Fibroblast of skin of scalp (primary cell): ENCODE measurements at places on chromosomes 3 and 15.
A peak's percentile ranks its signal among the peaks of the same experiment; 100 is the strongest.

GRCh38 chr3:139173372-139174108, 128.8 kb upstream of the PRR23C start:
- peak; percentile 19 for DNase-seq

DNA sequence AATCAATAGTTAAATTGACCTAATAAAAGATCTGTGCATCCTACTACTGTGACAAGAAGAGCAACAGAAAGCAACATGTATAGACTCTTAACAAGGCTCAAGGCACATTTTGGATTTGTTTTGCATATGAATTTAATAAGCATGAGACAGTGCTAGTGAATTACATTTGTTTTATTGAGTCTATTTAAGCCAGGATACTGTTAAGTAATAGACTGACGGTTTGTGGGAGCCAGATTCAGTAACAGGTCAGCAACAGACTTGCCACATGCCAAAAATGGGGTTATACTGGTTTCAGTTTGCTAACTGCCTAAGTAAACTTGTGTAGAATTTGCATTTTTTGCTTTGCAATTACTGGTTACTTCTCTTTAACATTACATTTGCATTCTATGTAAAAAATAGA, 54.0 kb downstream of the MBNL1 start:
- DNase-seq = no peak

GRCh38 chr15:42510258-42511006, 15.0 kb downstream of the SNAP23 start:
- no peak for DNase-seq

DNA sequence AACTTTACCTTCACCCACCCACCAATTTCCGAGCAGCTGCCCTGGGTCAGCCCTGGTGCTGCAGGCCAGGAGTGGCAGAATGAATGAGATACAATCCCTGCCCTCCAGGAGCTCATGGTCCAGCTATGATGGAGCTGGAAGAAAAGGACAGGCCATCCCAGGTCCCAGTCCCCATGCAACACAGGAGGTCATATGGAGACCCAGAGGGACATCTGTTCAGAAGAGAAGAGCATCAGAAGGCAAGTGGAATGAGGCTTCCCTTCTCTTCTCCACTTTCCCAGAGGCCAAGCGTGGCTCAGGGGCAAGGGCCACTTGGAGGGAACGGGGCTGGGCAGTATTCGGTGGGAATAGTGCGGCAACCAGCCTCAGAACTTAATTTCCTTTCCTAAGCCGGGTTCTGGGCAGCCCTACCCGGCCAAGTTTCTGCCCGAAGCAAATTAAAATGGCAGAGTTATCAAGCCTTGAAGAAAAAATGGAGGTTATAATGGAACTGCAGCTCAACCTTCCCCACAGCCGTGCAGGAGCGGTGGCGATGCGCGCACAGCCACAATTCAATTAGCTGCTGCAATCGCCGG, 35.9 kb downstream of the TLE3 start:
- DNase-seq = no peak

DNA sequence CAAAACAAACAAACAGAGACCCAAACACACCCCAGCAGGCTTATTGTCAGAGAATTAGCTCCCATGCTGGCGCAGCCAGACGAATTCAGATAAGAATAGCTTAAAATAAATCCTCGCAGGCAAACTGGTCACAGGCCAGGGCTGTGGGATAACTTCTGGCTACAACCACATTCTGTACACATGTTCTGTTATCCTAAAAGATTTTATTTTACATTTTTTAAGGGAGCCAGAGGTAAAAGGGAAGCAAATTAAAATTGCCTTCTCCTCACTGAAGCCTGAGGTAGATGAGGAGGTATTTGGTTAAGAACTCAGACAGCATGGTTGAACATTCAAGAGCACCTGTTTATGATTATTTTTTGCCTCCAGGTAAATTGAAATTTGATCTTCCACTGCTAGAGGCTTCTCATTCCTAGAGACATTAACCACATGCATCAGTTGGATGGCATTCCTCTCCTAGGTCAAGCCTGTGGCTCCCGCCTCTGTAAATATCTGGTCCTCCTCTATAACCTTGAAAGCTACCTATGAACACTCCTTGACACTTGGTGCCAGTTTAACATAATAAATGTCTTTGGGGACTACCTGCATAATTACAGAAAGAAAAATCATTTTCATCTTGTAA, 190.3 kb downstream of the SATB1 start:
- DNase-seq = no peak

DNA sequence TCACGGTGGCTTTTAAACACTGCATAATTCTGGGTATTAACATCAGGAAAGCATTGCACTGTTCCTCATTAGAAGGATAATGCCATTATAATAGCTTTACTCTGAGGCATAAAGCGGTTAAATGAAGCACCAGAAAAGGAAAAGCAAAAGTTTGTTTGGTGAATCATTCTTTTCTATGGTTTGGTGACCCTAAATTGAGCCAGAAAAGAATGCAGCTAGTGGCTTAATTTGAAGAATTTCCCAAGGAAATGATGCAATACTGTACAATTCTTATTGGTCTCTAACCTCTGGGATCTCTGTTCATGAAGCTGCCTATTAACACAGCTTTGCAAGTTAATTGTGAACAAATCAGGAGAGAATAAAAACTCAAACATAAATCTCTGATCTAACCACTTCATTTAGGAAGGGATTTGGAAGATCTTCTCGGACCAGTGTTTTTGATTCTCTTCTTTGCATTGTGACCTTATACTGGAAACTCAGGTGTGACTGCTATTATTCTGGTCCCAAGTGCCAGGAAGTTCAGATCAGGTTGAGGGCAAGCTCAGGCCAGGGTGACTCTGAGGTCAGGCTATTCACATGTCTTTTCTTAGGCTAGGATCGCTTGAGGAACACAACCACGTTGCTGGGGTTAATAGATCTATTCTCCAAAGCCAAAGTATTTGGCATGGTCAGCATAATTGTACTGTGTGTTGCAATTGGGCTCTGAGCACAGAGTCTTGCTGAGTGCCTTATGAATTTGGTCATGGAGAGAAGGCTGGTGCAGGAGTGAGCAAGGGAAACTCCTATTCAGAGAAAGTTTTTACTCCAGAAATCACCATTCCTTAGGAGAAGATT, 11.3 kb upstream of the DLG1 start:
- peak; percentile 97 for DNase-seq

GRCh38 chr3:116093374-116093773, 351.9 kb downstream of the LSAMP start:
- no peak for DNase-seq

GRCh38 chr3:154943981-154944380, 136.1 kb upstream of the MME start:
- no peak for DNase-seq

DNA sequence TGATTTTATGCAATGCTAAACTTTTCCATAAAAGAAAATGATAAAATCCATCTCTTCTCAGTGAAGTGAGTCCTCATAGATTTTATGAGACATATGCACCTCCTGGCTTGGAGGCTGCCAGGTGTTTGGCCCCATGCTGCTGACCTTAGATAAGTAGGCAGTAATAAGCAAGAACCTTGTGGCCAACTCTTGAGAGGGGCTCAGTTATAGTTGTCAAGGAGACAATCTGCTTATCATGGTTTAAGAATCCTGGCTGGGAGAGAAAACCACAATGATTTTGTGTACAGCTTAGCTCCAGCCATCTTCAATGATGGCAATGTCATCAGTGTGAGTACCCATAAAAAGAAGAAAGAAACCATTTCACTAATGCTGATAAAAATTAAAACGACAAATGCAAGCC, 252.1 kb downstream of the CPNE4 start:
- no peak for DNase-seq

GRCh38 chr3:88019024-88019423, 39.8 kb downstream of the CGGBP1 start:
- DNase-seq = no peak

DNA sequence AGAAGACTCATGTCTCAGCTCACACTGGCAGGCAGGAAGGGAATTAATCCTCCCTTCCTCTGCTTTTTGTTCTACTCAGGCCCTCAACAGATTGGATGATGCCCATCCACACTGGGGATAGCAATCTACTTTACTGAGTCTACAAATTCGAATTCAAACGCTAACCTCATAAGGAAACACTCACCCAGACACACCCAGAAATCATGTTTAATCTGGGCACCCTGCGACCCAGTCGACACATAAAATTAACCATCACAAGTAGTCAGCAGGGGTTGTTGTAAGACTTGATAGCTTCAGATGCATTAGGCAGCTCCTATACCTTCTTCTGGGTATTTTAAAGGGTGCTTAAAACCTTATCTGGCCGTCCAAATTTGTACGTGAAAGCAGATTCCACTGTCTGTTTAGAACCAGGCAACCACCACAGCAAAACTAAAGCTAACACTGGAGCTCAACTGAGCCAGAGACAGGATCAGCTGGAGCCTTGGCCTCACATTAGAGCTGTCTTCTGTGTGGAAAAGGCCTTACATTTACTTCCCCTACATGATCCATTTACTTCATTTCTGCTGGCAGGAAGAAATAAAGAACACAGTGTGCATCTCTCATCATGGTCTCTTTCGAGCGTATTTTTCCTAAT, 407.3 kb upstream of the PPP2R3A start:
- DNase-seq = no peak

DNA sequence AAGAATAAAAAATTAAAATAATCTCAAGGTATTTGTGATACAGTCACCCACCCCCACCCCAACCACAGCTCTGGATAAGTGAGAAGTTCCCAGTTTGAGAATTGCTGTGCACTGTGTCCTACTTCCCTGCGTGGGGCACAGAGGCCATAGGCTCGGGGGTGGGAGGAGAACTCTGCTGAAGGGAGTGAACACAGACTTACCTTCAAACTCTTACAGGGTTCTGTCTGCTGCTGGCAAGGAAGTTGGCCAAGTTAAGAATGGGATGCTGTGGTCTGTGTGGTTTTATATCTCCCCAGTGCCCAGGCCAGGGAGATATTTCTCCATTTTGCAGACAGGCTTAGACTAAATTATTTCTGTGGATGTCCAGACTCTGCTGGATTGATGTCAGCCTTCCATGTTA, 37.6 kb downstream of the SPTSSB start:
- DNase-seq = no peak

DNA sequence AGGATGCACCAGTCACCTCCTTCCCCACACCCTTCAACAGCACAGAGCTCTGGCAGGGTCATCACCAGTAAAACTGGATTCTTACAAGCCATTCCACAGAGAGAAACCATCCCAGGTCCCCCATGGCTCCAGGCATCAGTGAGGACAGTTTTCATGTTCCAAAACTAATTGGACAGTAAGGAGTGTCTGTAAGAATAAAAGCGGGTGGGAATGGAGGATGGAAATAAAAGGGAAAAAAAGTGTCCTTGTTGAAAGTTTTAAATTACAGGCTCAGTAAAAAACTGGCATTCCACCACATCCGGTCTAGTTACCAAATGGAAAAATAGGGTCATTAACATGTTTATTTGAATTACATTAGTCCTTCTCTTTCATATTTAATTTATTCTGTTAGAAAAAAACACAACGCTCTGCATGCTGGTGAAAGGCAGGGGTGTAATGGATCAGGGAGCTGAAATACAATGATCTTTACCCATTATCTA, 117.4 kb downstream of the TIGIT start:
- peak; percentile 51 for DNase-seq

DNA sequence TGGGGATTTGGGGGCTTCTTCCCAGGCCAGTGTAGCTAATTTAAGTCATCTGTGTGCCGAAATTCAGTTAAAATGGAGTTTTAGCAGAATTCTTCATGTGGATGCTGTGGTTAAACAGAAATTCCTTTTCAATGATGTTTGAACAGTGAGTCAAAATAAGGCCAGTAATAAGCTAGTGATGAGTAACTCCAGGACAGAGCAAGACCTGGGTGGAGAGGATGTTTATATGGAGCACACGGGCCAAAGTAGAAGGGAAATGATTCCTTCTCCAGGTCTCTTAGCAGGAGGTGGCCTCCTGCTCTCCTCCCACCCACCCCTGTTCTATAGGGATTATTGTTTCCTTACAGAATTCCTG, 31.9 kb upstream of the UACA start:
- peak; percentile 95 for DNase-seq

DNA sequence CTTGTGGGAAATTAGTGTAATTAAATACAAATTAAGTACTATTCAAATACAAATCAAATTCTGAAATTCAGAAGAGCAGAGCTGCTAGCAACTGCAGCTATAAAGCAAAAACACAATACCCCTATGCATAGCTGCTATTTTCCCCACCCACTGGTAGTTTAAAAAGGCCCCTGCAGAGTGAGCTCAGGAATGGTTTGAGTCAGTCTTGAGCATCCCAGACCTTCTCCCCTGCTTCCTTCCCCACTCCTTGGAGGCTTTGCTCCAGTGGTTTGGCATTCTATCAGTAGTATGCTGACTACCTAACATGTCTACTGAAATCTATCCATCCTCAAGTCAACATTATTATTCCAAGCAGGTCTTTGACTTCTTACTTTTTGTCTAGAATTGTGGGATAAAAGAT, 53.0 kb downstream of the EFHB start:
- DNase-seq = peak; percentile 6

DNA sequence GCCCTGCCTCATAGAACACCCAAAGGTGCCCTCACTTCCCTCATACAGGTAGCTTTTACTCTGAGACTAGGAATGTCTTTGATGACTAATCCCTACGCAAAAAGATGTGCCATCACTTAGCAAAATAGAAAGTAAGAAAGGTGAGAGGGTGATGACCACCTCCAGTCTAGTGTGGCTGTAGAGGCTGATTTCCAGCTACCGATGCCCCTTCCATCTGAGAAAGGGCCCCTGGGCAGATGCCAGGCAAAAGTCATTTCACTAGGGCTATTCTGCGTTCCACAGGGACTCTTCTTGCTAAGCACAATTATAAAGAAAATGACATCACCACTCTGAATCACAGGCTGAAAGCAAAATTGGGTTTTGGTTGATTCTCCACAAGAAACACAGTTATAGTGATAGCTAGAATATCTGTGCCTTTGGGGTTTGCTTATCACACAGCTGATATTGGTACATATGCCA, 77.4 kb downstream of the RBPMS2 start:
- peak; percentile 25 for DNase-seq

DNA sequence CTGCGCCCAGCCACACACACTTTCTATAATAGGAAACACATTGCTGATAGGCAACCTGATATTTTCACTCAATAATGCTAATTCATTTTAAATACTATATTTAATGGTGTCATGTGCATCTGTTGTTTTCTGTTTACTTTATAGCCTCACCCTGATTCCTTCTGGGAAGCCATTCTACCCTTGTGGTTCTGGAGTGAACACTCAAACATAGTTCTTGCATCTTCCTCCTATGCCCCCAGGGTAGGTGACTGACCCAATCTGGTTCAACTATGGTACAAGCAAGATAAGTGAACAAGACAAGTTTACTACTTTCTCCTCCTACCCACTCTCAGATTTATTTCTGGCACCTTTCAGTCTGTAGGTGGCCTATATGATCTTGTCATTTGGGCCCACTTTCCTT, 4.3 kb upstream of the SCG3 start:
- no peak for DNase-seq
